Brain (organoid and tissue), 16 donors: ENCODE measurements at places on chromosomes 6 and 20. TPM values are rescaled to one million over a fixed set of nuclear protein-coding genes. Genes with fewer than 3 reads are reported as not detected.

The RCAN2 gene
- polyA plus RNA-seq: 33.2 TPM

GRCh38 chr20:24630486-24631172 lies 161.2 kb downstream of the SYNDIG1 start:
- no peak for DNase-seq

DNA sequence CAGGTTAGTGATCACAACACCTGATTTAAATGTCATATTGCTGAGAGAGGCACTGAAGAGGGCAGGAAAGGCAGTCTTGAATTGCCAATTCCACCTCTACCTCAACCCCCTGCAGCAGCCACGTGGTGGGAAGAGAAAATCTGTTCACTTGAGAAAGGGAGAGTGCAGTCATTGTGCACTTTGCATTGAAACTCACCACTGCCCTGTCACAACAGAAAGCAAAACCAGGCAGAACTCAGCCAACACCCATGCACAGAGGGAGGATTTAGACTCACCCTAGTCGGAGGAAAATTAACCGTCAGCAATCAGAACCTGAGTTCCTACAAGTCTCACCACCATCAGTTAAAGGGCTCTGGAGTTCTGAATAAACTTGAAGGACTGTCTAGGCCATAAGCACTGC lies 1040.2 kb downstream of the HACE1 start:
- no peak for DNase-seq

DNA sequence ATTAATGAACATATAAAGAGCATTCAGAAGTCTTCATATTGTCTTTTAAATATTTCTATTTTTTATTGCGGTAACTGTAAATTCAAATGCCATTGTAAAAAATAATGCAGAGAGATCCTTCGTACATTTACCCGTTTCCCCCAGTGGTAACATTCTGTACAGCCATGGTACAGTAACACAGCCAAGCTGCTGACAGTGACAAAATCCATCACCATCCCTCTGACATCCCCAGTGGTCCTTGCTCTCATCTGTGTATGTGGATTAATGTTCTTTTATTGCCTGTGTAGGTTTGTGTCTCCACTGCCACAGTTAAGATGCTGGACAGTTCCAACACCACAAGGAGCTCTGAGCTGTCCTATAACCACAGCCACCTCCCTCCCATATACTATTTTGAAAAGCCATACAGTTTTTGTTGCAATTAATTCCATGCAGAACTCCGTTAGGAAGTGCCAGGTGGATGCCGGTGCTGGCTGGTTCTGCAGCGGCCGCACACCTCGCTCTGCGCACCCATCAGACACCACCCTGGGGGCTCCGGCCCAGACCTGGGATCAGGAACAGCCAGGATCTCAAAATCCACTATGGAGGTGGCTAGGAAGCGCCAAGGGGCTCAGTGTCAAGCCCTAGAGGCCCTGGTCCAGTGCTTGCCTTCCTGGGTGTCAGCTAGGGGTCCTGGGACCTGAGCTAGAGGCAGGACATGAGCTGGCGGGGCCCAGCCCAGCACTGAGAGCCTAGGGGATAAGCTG lies 93.1 kb upstream of the PMEPA1 start:
- no peak for DNase-seq

DNA sequence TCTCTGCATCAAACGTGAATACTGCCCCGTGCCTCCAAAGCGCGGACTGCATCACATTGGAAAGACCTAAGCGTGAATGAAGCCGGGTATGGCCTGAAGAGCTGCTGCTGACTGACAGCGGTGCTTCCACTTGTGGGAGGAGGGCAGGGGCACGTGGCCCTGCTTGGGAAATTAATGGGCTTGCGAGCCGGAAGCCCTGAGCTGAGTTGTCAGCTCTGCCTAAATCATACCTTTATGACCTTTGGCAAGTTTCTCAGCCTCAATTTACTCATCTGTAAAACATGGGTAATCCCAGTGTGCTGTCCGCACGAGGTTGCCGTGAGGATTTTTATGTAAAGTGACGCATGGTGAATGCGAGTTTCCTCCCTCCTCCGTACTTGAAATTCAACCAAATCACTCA lies 67.0 kb upstream of the FOXQ1 start:
- DNase-seq: no peak

DNA sequence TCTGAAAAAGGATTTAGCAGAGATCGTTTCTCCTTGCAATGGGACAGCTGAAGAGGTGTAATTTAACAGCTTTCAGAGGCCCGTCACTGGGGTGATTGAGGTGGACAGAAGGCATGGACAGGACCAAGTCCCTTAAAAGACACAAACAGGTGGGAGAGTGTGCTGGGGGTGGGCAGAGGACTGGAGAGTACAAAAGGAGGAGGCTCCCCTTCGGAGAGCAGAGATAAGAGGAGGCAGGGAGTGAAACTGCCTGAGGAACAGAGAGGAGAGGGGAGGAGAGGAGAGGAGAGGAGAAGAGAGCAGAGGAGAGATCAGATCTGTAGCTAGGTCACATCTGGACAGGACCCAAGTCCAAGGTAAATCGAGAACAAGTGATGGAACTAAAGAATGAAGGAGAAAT lies 48.6 kb upstream of the PKHD1 start:
- DNase-seq: no peak

- no peak for DNase-seq
Observed at GRCh38 chr20:31560746-31561598, 44.1 kb upstream of the ID1 start.
